Lung microvascular endothelial cell (primary cell): ENCODE measurements at places on chromosomes 11 and 22.
A peak's percentile ranks its signal among the peaks of the same experiment; 100 is the strongest.

- DNase-seq, result peak; percentile 69
Measured at GRCh38 chr11:45332276-45332934, 46.3 kb upstream of the SYT13 start.

- peak; percentile 61 for DNase-seq
Measured at GRCh38 chr11:111441443-111441842, 62.4 kb upstream of the POU2AF1 start.

- no peak for DNase-seq
Measured at GRCh38 chr11:70661761-70662501, 263.6 kb downstream of the CTTN start.

DNA sequence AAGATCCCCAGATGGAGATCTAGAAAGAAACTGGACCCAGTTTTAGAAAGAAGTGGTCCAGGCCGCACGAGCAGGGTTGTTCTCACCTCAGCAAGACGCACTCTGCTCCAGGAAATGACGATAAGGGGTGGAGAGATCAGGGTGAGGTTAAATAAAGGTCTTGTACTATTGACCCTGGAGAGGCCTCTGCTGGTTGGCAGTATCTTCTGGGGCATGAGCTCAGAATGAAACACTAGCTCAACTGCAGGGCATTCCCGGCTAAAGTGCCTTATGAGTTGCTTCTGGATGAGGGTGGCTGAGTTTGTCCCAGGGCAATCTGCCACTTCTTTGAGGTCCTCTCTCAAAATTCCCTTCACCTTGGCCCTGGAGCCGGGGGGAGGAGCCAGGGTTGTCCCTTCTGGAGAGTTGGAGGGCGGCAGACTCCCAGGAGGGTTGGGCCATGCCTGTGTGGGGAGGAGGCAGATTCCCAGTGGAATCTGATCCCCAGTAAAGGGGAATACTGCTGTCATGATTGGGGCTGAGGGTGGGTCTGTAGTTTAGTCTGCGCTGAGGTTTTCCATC, 10.9 kb downstream of the USP2 start:
- DNase-seq, result no peak

GRCh38 chr11:80860632-80861031, 1419.8 kb upstream of the TENM4 start:
- DNase-seq, result no peak

- DNase-seq, result peak; percentile 93
Measured at GRCh38 chr11:57406337-57406904, 16.0 kb upstream of the PRG2 start.

DNA sequence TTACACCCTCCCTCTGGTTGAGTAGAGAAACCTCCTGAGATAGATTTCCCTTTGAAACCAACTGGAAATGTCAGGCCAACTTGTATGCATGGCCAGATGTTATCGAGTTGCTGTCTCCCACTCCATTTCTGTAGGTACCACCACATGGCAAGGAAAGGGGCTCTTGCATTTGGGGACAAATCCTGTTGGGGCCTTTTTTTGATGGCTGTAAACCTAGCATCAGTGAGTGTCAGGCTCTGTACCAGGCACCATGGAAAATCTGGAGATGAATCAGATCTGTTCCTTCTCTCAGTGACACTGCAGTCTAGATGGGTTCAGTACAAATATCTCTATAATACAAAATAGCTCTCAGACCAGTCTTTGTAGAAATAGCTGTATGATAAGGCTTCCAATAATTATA, 58.4 kb downstream of the TRAF6 start:
- no peak for DNase-seq

DNA sequence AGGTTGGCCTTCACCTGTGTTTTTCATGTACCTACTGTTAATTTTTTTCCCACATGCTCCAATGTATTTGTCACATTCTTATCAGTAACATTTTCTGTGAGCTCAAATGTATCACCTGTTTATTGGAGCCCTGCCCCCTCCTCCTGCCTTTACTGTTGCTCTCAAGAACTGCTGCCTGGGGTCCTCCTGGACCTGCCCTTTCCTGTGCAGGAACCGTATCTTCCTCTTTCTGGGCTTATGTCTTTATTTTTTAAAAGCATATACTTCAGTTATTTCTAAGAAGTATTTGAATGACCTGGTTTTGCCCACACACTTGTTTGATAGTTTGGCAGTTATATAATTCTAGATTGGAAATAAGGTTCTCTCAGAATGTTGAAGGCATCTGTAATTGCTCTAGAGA, 5.9 kb downstream of the FAM118B start:
- DNase-seq, result no peak

DNA sequence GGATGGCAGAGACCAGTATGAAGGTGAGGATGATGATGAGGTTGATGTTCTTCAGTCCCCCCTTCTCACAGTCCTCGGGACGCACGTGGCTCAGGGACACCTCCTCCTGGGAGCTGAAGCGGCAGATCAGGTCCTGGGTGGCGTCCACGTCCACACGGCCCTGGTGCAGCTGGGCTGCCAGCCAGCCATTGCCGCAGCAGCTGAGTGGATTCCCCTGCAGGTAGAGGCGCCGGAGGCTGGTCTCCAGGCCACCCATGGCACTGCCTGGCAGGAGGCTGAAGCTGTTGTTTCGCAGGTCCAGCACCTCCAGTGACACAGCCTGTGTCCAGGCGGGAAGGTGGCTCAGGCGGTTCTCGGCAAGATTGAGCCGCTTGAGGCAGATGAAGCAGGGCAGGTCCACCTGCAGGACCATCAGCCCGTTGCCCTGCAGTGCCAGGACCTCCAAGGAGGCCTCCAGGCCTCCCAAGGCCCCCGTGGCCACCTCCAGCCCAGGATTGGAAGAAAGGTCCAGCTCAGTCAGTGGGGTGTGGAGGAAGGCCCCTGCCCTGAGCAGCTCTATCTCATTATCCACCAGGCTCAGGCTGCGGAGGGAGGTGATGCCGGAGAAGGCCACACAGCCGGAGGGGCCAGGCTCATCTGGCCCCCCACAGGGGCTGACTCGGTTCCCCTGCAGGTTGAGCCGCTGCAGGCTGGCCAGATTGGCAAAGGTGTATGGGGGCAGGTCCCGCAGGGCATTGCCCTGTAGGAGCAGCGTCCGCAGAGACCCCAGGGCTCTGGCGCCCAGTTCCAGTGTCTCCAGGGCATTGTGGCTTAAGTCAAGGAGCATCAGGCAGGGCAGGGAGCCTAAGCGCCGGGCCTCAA, 10.6 kb downstream of the LRRC32 start:
- no peak for DNase-seq

GRCh38 chr11:29641201-29641600, 375.6 kb downstream of the KCNA4 start:
- no peak for DNase-seq

DNA sequence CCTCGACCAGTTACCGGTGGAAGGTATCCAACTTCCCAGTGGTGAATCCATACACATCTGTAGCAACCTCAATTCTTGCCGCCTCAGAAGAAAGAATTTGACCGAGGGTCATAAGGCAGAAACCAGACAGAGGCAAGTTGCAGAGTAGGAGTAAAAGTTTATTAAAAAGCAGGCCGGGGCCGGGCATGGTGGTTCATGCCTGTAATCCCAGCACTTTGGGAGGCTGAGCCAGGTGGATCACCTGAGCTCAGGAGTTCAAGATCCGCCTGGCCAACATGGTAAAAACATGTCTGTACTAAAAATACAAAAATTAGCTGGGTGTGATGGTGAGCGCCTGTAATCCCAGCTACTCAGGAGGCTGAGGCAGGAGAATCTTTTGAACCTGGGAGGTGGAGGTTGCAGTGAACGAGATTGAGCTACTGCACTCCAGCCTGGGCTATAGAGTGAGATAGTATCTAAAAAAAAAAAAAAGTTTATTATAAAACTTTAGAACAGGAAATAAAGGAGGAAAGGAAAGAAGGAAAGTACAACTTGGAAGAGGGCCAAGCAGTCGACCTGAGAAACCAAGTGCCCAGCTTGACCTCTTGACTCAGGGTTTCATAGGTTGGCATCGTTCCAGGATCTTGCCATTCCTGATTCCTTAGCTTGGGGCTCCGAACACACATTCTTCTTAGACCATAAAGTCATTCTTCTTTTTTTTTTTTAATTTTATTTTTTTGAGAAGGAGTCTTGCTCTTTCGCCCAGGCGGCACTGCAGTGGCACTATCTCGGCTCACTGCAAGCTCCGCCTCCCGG, 27.8 kb downstream of the RGL4 start:
- no peak for DNase-seq

GRCh38 chr11:39374963-39375698, 2084.3 kb downstream of the LRRC4C start:
- peak; percentile 5 for DNase-seq

GRCh38 chr11:69914286-69915150, 95.3 kb upstream of the FGF3 start:
- no peak for DNase-seq

- no peak for DNase-seq
Measured at GRCh38 chr11:3834664-3835461, 5.9 kb downstream of the RHOG start.

- no peak for DNase-seq
Measured at GRCh38 chr11:72425053-72425980, 9.0 kb downstream of the CLPB start.

- DNase-seq, result no peak
Measured at GRCh38 chr11:27234043-27234668, 128.9 kb downstream of the CCDC34 start.

- peak; percentile 62 for DNase-seq
Measured at GRCh38 chr11:94774345-94774744, 6.2 kb downstream of the AMOTL1 start.

- no peak for DNase-seq
Measured at GRCh38 chr22:25066861-25067435, 114.4 kb downstream of the KIAA1671 start.

- no peak for DNase-seq
Measured at GRCh38 chr11:28537822-28538221, 429.6 kb downstream of the METTL15 start.

GRCh38 chr22:33848251-33848650, 72.0 kb downstream of the LARGE1 start:
- no peak for DNase-seq

DNA sequence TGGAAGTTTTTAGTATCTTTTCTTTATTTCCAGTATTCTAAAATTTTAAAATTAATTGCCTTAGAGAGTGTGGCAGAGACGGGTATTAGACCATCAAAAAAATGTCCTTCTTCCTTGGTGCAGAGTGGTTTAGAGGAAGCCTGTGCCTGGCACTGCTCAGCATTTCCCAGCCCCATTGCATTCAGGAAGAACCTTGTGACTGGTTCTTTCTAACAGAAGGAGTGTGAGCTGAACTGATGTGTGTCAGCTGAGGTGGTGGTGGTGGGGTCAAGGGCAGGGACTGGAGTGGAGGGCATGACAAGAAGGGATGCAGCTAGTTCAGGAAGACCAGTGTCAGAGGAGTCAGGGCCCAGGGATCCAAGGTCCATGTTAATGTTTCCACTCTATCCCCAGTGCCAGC, 58.7 kb upstream of the FDX1 start:
- no peak for DNase-seq

DNA sequence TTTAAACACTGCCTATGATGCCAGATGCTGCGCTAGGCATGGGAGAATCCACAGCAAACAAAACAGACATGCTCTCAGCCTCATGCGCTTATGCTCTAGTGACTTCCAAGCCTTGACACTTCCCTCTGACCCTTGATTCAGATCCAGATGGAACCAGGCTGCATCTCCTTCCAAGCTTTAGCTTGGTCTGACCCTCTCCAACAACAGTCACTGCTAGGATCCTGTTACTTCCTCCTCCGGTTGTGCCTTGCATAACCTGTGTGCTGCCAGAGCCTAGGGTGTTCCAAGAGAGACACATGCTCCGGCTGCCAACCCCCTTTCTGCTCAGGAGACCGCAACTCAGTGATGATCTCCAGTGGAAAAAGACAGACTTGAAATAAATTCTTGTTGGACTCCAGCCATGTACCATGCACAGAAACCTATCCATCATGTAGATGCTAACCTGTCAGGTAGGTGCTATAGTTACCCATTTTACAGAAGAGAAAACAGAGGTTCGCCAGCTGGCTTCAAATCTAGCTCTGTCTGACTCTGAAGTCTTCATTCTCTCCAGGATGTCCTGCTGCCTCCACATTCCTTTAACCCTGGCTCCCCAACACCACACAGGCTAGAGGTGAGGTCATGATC, 136.3 kb upstream of the TEAD1 start:
- no peak for DNase-seq

GRCh38 chr11:57313788-57314135, 11.0 kb downstream of the TNKS1BP1 start:
- DNase-seq, result no peak

DNA sequence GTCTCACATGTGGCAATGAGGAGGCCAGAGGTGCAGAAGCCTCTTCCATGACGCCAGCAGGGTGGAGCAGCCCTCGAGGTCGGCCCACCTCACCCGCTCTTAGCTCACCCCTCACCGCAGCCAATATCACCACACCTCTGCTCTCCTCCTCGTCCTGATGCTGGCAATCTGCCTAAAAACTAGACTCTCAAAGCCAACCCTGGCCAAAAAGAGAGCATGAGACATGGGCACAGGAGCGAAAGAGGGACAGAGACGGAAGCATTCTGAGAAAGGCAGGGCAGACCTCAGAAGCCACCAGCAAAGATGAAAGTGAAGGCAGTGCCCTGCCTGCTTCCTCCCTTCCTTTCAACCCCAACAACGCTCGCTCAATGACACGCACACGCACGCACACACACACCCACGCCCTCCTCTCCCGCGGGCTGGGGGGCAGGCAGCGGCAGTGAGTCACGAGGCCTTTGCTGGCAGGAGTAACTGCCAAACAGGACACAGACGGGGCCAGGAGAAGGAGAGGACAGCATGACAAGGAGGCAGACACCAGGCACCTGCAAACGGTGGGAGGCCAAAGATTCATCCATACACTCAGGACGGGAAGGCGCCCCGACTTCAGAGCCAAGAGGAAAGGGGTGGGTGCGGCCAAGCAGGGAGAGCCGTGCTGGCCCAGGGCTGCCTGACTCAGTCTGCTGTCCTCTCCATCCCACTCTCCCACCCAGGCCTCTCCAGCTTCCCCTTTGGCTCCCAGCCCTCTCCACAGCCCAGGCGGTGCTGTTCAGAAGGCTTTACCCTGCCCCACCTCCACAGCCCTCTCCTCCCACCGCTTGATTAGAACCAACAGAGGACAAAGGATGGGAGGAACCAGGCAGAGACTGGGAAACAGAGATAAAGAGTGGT, 11.4 kb downstream of the IGSF9B start:
- peak; percentile 17 for DNase-seq

- DNase-seq, result no peak
Measured at GRCh38 chr22:44711690-44712555, 9.9 kb downstream of the PRR5 start.

- peak; percentile 62 for DNase-seq
Measured at GRCh38 chr22:19942157-19943081, 801 bp upstream of the TXNRD2 start.

GRCh38 chr11:4626207-4627099, 10.8 kb upstream of the OR51D1 start:
- peak; percentile 73 for DNase-seq

- no peak for DNase-seq
Measured at GRCh38 chr11:102223859-102224258, 93.4 kb upstream of the BIRC3 start.

DNA sequence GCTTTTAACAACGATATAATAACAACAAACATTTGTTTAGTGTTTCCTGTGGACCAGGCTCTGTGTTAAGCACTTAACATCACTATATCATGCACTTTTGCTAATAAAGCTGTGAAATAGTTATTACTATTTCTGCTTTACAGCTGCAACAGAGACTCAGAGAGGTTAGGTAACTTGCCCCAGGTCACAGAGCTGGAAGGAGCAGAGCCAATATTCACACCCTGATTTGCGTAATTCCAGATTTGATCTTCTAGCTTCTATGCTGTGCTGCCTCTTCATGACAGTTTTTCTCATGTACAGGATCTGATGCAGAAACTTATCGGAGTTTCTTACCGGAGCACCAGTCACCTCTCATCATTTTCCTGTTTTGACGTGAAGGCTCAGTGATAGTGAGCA, 33.6 kb upstream of the EHF start:
- DNase-seq, result no peak
